ENCODE measurements at places on chromosomes 4 and X.

GRCh38 chr4:169774466-169775445, 17.0 kb upstream of the HPF1 start:
- peak; percentile 17 for DNase-seq

DNA sequence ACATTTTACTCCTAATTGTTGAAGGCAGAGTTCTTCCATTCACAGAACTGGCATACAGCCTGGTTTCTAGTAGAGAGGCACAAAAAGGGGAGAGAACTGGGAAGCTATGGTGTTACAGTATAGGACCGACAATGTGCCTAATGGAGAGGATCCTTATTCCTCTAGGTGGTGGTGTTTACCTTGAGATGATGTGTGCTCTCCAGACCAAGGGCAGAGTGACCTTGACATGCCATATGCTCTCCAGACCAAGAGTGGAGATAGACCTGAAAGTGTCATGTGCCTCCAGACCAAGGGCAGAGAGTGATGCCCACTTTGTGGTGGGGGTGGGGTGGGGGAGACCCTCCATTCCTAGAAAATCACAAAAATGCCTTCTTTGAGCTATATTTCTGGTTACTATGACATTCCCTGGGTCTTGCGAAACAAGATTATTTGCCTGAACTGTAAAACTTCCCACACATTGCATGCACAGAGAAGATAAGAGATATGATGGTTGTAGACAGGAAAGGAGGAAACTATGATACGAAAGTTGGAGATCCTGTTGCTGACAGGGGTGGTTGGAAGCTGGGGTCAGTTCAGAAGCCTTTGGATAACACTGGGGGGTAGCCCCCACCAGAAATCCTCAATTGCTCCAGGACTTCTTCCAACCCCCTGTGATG, 119.7 kb downstream of the TEX13C start:
- DNase-seq = no peak

DNA sequence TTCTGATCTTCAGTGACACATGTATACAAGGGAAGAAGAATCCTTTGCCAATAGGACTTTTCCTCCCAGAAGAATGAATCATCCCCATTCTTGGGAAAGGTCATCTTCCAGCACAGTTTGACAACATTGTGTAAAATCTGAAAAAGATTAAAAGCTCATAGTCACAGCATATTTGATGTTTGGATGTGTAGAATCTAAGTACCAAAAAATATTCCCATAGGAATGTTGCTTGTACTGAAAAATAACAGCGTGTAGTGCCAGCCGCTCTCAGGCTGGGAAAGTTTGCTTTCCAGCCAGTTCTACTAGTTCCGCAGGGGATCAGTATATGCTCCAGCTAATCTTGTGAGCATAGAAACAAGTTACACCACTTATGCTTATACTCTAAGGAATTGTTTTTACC, 74.7 kb upstream of the IL13RA1 start:
- no peak for DNase-seq

DNA sequence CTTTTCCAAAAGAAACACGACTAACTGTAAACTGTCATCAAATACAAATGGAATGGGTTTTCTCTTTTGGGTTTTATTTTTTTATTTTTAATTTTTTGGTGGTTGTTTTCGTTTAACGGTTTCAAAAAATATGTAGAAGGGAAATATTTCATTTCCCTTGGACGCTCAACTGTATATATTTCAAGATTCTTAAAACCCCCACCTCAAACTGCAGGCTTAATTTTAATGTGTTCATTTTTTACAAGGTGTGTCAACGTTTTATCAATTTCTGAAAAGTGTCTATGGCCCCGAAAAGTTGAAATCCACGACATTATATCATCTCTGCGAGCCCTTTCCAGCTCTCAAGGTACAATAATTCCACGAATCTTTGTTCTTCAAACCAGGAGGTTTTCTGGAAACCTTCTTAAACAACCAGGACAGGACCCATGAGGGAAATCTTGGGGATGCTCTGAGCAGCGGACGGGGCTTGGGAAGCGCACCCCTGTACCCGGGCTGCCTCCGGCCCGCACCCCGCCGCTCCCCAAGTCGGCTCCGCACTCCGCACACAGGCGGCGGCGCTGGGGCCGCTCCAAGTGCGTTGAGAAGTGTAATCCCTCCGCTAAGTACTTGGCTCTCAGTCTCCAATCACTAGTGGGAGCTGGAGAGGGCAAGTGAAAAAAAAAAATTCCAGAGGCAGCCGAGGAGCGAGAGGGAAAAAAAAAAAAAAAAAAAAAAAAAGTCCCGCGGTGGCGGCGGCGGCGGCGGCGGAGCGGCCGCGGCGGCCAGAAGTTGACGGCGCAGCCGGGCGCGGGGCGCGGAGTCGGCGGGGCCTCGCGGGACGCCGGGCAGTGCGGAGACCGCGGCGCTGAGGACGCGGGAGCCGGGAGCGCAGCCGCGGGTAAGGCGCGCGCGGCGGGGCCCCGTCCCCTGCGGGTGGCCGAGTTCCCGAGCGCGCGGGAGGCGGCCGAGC, at the start of gene BMPR1B:
Gene BMPR1B, plus strand, starts transcription at position 764 of the 949 bp plus-strand sequence. CDS start 346,470 bp downstream, outside the sequence.
- no peak for DNase-seq

GRCh38 chr4:84710548-84710947, 127.6 kb downstream of the CDS1 start:
- no peak for DNase-seq

- DNase-seq = no peak
Measured at GRCh38 chr4:146959692-146960091, 14.0 kb upstream of the TTC29 start.

GRCh38 chr4:137361756-137362470, 170.4 kb downstream of the PCDH18 start:
- DNase-seq = no peak

DNA sequence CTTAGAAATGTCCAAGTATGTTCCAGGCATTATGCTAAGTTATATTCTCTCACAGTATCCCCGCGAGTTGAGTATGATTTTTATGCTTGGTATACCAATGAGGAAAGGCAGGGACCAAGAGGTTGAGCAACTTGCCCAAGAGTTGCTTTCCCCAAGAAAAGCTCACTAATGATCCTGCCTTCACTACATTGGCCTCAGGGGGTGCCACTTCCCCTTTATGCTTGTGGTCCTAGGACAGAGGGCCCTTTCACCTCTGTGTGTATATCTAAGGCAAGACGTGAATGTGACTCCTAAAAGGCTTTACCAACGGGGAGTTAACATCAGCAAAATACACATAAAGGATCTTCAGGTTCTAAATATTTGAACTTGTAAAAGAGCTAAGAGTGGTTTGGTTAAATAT, 164.4 kb upstream of the CPEB2 start:
- DNase-seq = no peak

- DNase-seq = no peak
Measured at GRCh38 chrX:143017272-143017671, 8.5 kb upstream of the SPANXN4 start.

DNA sequence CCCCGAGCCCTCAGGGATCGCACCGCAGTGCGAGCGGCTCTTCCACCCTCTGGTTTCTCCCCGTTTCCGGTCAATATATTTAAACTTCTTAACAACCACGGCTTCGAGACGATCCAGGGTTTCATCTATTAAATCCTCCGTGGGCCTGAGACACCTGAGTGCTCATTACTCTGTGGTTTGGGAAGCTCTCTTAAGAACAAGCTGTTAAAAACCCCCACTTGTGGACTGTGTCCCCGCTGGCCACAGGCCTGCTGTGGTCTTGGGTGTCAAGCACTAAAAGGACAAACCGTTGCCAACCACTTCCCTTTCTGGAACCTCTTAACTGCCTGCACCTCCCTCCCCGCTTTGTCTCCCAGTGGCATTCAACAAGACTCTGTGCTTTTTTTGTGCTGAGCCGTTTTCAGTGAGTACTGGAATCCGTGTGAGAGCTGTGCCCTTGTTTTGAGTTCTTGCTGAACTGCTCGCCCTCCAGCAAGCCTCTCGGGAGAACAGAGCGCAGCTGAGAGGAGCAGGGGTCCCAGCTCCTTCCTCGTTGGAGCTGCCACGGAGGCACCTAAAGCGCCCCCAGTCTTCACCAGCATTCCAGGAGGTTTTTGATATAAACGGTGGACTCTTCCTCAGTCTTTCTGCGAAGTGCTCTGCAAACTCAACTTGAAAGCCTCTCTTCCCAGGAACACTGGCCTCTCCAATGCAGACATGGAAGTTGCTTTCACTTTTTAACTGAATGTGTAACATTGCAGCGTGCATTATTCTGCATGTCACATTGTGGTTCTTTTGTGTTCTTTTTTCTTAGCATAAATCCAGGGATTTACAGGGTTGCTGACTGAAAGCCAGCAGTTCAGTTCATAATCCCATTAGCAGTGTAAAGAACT, 691 bp upstream of the IGFBP7 start:
- DNase-seq = no peak

DNA sequence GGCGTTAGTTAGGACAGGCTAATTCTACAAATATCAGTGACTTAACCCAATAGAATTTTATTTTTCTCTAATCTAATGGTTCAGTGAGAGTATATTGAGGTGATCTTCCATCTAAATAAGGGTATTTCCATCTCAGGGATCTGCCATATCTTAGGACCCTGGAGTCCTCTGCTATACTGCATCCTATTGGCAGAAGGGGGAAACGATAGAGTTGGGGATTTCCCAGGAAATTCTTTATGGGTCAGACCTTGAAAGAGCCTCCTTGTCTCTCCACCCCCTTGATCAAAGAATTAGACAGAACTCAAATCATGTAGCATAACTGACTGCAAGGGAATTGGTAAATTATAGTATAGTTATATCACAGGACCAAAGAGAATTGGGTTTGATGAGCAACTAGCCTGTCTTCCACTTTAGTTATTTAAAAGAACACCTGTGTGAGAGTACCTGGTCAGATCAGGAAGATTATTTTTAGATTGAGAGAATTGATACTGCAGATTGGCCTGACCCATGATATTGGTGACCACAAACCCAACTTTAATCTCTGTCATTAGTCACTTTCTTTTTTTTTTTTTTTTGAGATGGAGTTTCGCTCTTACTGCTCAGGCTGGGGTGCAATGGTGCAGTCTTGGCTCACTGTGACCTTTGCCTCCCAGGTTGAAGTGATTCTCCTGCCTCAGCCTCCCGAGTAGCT, 25.6 kb downstream of the SMARCA5 start:
- DNase-seq = no peak

- no peak for DNase-seq
Measured at GRCh38 chr4:6122496-6122895, 77.9 kb downstream of the JAKMIP1 start.

Measured in activated CD4-positive, alpha-beta T cell treated with anti-CD3 and anti-CD28 coated beads, Interleukin-2, amount 50 U/mL, for 1 hour (primary cell).